ENCODE measurements at places on chromosomes 5 and 9.

DNA sequence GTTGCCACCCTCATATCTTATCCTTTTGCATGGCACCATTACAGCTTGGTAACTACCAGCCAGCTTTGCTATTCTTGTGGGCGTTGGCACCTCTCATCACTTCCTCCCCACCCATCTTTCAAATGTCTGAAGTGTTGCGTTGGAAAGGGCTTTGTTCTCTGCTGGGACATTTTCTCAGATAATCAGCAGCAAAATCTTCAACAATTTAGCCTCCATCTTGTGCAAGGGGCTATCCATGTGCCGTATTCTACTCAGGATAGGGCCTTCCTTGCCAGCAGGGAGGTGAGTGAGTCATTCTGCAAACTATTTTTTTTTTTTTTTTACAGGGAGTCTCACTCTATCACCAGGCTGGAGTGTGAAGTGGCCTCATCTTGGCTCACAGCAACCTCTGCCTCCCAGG lies 62.1 kb upstream of the NUDT12 start:
- peak; percentile 19 for DNase-seq

GRCh38 chr9:136117291-136117915 lies 1.3 kb downstream of the TMEM250 start:
- DNase-seq, result no peak

DNA sequence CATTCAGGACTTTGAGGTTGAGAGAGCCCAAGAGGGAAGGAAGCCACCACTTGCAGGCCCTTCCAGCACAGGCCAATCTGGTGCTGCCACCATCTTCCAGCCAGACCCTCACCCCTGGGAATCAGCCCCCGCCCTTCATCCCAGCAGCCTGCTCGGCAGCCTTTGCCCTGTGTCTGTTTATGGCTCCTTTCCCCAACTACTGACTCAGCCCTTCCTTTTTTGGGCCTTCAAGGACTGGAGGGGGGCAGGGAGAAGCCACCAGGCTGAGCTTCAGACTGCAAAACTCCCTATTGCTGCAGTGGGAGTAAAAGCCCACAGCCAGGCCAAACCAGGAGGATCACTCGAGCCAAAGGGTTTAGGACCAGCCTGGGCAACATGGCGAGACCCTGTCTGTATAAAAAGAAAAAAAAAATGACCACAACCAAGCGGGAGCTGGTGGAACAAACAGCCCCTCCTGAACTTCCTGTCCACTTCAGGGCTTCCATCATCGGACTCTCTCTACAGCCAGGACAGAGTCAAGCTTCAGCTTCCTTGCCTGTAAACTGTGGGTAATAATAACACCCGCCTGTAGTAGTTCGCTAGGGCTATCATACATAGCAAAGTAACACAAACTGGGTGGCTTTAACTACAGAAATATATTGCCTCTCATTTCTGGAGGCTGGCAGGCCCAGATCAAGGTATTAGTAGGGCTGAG lies 85.9 kb upstream of the IL17B start:
- peak; percentile 59 for DNase-seq

GRCh38 chr9:5274770-5275169 lies 29.7 kb downstream of the RLN2 start:
- DNase-seq, result no peak

DNA sequence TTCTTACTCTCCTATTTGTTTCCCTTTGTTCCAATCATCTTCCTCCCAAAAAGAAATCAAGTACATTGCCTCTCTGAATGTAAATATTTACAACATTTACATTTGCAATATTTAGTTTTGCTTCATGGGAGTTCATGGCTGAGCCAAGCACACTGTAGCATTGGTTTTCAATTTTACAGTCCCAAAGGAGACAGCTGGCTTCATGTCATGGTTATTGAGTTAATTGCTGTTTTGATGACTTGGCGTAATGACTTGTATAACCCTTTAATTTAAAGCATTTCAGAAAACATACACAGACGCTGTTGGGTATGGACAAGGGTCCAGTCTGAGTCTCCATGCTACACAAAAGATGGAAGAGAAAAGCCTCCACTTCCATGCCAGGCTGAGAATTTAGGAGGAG lies 25.6 kb upstream of the VLDLR start:
- DNase-seq, result no peak

- peak; percentile 97 for DNase-seq
These were observed 132.3 kb upstream of the TAF11L2 start for GRCh38 chr5:17365811-17366138.
